Activated CD4-positive, alpha-beta memory T cell treated with anti-CD3 and anti-CD28 coated beads for 36 hours (primary cell): ENCODE measurements at places on chromosomes 5 and 9. TPM values are rescaled to one million over a fixed set of nuclear protein-coding genes. Genes with fewer than 3 reads are reported as not detected.

- H3K4me3 ChIP-seq = no peak overlapping the region
- H3K4me1 ChIP-seq = no peaks in the 10 kb centered on the region
- no peaks in the 10 kb centered on the region for H3K36me3 ChIP-seq
- no peak overlapping the region for H3K27ac ChIP-seq
Observed at GRCh38 chr5:91456928-91457680, 74.0 kb upstream of the ARRDC3 start.

- no peak overlapping the region for H3K27ac ChIP-seq
- no peak for DNase-seq
- H3K4me3 ChIP-seq = no peak overlapping the region
- H3K4me1 ChIP-seq = no peaks in the 10 kb centered on the region
Observed at GRCh38 chr9:102514541-102514940, 480.6 kb upstream of the CYLC2 start.

- no peak for DNase-seq
- no peak overlapping the region for H3K27ac ChIP-seq
- H3K27me3 ChIP-seq = no peaks in the 10 kb centered on the region
- no peaks in the 10 kb centered on the region for H3K36me3 ChIP-seq
- H3K4me3 ChIP-seq = no peak overlapping the region
- no peaks in the 10 kb centered on the region for H3K4me1 ChIP-seq
Observed at GRCh38 chr5:14879937-14880589, 8.5 kb upstream of the ANKH start.

GRCh38 chr5:167642779-167643517, 648.5 kb upstream of the WWC1 start:
- no peaks in the 10 kb centered on the region for H3K27me3 ChIP-seq
- no peaks in the 10 kb centered on the region for H3K4me1 ChIP-seq
- H3K36me3 ChIP-seq = no peaks in the 10 kb centered on the region
- DNase-seq = no peak

Gene PCDHA1
- total RNA-seq = not detected

Gene ACER2
- total RNA-seq = 1.8 TPM

GRCh38 chr5:157241483-157241882, 24.4 kb upstream of the CYFIP2 start:
- peaks cover 75% of the 10 kb centered on the region for H3K4me1 ChIP-seq
- H3K27me3 ChIP-seq = no peaks in the 10 kb centered on the region
- no peak overlapping the region for H3K4me3 ChIP-seq
- DNase-seq = no peak
- no peak overlapping the region for H3K27ac ChIP-seq
